ENCODE measurements at places on chromosomes 1 and 21. TPM values are rescaled to one million over a fixed set of nuclear protein-coding genes. Genes with fewer than 3 reads are reported as not detected.

Gene LCE3D
- not detected for total RNA-seq

Gene INSRR
- not detected for total RNA-seq

Gene SPRR1A
- not detected for total RNA-seq

- peaks cover 42% of the 10 kb centered on the region for H3K27me3 ChIP-seq
- H3K4me1 ChIP-seq = peaks cover 24% of the 10 kb centered on the region
- no peaks in the 10 kb centered on the region for H3K36me3 ChIP-seq
- H3K27ac ChIP-seq = peak overlapping the region; percentile 46
- DNase-seq = peak; percentile 96
Measured at GRCh38 chr1:109112652-109113285, 1.1 kb upstream of the ELAPOR1 start.

GRCh38 chr1:178606839-178607238, 93.9 kb downstream of the TEX35 start:
- H3K4me3 ChIP-seq = no peak overlapping the region
- no peaks in the 10 kb centered on the region for H3K36me3 ChIP-seq
- DNase-seq = no peak
- H3K27me3 ChIP-seq = no peaks in the 10 kb centered on the region

GRCh38 chr1:84939151-84939550, 46.1 kb upstream of the LPAR3 start:
- H3K27me3 ChIP-seq = no peaks in the 10 kb centered on the region
- H3K4me1 ChIP-seq = peaks cover 3% of the 10 kb centered on the region
- no peaks in the 10 kb centered on the region for H3K36me3 ChIP-seq
- H3K27ac ChIP-seq = no peak overlapping the region
- DNase-seq = no peak
- H3K4me3 ChIP-seq = no peak overlapping the region

DNA sequence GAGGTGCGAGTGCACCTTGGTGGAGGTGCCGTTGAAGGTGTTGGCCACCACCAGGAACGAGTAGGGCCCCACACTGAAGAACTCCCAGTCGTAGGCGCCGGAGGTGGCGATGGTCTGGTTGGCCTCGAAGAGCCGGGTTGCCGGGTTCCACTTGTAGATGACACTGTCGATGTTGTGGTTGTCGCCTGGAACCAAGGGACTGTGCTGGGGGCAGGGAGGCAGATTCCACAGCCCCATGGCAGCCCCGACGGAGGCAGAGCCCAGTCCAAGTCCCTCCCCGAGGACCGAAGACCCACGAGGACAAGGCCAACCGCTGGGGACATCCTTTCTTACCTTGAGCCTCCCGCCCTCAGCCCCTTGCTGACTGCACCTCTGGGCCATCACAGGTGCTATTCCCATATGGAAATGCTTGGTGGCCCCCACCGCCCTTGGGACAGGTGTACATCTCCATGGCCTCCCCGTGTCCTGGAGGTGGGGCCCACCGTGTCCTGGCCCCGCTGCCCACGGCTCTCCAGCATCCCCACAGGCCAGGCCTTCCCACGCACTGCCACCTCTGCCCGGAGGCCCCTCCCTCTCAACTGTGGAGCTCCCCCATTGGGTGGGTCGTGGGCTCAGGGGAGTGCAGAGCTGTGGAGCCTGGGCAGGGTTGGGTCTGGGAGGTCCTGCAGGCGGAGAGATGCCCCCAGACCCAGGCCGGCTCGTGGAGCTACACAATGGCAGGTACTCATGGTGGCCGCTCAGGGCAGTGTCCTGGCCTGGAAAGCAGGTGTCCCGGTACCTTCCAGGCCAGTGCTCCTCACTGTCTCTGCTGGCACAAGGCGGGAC, 17.9 kb downstream of the KRTAP10-1 start:
- H3K4me1 ChIP-seq = no peaks in the 10 kb centered on the region
- H3K27ac ChIP-seq = no peak overlapping the region
- H3K4me3 ChIP-seq = no peak overlapping the region
- peak; percentile 57 for DNase-seq

- no peak overlapping the region for H3K4me3 ChIP-seq
- DNase-seq = no peak
- no peak overlapping the region for H3K27ac ChIP-seq
- H3K27me3 ChIP-seq = no peaks in the 10 kb centered on the region
- H3K4me1 ChIP-seq = peaks cover 14% of the 10 kb centered on the region
Measured at GRCh38 chr1:96782856-96783255, 61.3 kb downstream of the PTBP2 start.

GRCh38 chr1:232548691-232549090, 81.2 kb downstream of the SIPA1L2 start:
- DNase-seq = no peak
- no peak overlapping the region for H3K4me3 ChIP-seq
- H3K4me1 ChIP-seq = peaks cover 18% of the 10 kb centered on the region
- H3K36me3 ChIP-seq = no peaks in the 10 kb centered on the region
- no peaks in the 10 kb centered on the region for H3K27me3 ChIP-seq
- H3K27ac ChIP-seq = no peak overlapping the region

DNA sequence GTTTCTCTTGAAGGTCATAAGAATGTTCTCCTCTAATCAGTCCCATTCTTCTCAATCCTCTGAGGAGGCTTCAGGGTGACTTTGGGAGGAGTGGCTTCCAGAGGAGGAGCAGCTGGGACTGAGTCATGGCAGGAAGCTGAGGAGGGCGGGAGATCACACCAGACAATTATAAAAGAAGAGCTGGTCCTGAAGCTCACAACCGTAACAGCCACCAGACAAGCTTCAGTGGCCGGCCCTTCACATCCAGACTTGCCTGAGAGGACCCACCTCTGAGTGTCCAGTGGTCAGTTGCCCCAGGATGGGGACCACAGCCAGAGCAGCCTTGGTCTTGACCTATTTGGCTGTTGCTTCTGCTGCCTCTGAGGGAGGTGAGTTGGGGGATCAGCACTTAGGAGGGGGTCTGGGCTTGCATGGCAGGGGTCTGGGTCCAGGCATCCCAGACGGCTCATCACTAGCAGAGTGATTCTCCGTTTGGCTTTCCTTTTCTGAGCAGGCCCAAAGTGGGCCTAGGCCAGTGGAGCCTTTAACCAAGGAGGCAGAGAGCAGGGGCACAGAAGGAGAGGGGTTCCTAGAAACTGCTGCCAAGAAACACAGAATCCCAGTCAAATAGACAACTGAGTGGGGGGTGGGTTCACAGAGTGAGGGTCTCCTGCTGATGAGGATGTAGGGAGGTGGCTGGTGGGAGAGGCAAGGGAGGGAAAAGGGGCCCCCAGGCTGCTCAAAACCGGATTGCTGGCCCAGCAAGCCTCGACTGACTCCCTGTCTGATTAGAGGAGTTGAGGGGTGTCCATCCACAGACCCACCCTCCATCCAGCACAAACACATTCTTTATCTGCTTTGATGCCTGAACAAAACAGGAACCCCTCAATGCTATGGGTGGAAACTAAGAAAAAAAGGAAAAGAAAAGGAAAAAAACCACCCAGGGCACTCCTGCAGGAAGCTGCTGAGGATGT, at the start of gene ECM1:
Gene ECM1, plus strand, starts transcription at position 198 of the 953 bp plus-strand sequence. Its CDS starts 101 bp downstream, at position 299.
- H3K27me3 ChIP-seq = no peaks in the 10 kb centered on the region
- H3K27ac ChIP-seq = peak within 1 kb of the TSS; percentile 73
- H3K4me1 ChIP-seq = no peaks in the 10 kb centered on the region

- no peak overlapping the region for H3K4me3 ChIP-seq
- no peak overlapping the region for H3K27ac ChIP-seq
- DNase-seq = no peak
- H3K4me1 ChIP-seq = peaks cover 12% of the 10 kb centered on the region
- H3K27me3 ChIP-seq = no peaks in the 10 kb centered on the region
Measured at GRCh38 chr1:204571128-204571527, 54.9 kb downstream of the MDM4 start.

- DNase-seq = no peak
- no peak overlapping the region for H3K4me3 ChIP-seq
- no peaks in the 10 kb centered on the region for H3K36me3 ChIP-seq
- H3K27ac ChIP-seq = no peak overlapping the region
Measured at GRCh38 chr1:21534674-21535378, 25.6 kb downstream of the ALPL start.

DNA sequence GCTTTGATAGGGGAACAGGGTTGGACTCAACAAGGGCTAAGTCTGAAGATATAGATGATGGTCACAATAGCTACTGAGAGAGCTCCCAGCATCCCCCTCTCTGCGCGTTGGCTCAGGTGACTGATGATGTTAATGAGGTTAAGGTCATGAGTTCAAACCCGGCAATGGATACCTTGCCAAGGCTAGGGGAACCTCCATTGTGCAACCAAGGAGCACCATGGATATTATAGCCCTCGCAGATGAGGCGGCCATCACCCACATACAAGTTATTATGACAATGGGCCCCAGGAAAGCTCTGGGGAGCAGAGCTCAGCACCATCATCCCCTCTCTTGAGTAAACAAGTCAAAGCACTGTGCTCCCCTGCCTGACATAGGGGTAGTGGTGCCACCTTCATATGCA, 8.2 kb downstream of the KCNA2 start:
- no peak for DNase-seq
- no peaks in the 10 kb centered on the region for H3K4me1 ChIP-seq
- no peaks in the 10 kb centered on the region for H3K27me3 ChIP-seq
- H3K27ac ChIP-seq = no peak overlapping the region
- no peak overlapping the region for H3K4me3 ChIP-seq
- no peaks in the 10 kb centered on the region for H3K36me3 ChIP-seq

- no peaks in the 10 kb centered on the region for H3K27me3 ChIP-seq
- no peaks in the 10 kb centered on the region for H3K4me1 ChIP-seq
- no peak for DNase-seq
- H3K27ac ChIP-seq = peak overlapping the region; percentile 8
- no peak overlapping the region for H3K4me3 ChIP-seq
- H3K36me3 ChIP-seq = no peaks in the 10 kb centered on the region
Measured at GRCh38 chr1:35454616-35455015, 102.6 kb downstream of the KIAA0319L start.

DNA sequence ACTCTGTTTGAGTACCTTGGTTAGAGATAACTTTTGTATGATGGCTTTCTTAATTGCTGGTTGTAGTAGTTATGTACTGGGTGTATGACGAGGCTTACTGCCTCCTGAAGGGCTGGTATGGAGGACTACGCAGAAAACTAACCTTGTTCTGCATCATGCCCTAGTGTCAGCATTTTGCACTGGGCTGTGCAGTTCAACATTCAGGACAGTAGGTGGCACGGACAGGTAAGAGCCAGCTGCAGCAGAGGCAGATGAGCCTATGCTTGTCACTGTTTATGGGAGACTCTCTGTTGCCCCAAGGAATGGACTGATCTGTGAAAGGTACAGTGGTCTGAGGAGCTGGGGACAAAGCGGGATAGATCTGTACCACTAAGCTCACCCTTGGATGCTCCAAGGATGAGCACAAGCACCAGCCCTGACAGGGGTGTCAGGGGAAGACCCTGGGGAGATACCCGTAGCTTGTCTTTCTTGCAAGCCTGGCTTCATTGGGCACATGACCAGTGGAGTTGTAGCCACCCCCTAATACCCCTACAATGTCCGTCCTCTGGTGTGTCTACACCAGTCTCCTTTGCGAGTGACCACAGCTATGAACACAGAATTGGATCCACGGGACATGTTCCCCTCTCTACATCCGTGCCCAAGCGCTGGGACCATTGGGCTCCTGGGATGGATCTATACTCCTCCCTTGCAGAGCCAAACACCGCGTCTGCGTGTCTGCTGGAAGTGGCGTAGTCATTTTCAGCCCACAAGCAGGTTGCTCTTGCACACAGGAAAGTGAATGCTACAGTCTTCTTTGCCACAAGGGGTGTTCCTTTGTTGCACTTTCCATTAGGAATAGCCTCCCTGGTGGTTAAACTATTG, 51.1 kb upstream of the CFHR3 start:
- no peak overlapping the region for H3K4me3 ChIP-seq
- H3K27ac ChIP-seq = no peak overlapping the region

- no peak overlapping the region for H3K4me3 ChIP-seq
- H3K36me3 ChIP-seq = no peaks in the 10 kb centered on the region
- no peak overlapping the region for H3K27ac ChIP-seq
- H3K27me3 ChIP-seq = peaks cover 25% of the 10 kb centered on the region
- H3K4me1 ChIP-seq = no peaks in the 10 kb centered on the region
Measured at GRCh38 chr21:36463991-36464390, 15.9 kb downstream of the CLDN14 start.

Data from sigmoid colon (tissue), 7 donors.